ENCODE measurements at places on chromosomes 5 and 9.

- no peak for DNase-seq
These were observed 227.9 kb downstream of the SPATA31D1 start for GRCh38 chr9:82216435-82216834.

- no peak for DNase-seq
These were observed 199.8 kb upstream of the MAP3K1 start for GRCh38 chr5:56615361-56616153.

GRCh38 chr9:112852741-112853504, 37.8 kb downstream of the SLC46A2 start:
- no peak for DNase-seq

- DNase-seq, result no peak
These were observed 85.2 kb downstream of the EHMT1 start for GRCh38 chr9:137703842-137704508.

- no peak for DNase-seq
These were observed 4.1 kb downstream of the FBXW11 start for GRCh38 chr5:172002310-172002709.

- no peak for DNase-seq
These were observed 20.0 kb downstream of the KIAA1191 start for GRCh38 chr5:176341325-176342157.

DNA sequence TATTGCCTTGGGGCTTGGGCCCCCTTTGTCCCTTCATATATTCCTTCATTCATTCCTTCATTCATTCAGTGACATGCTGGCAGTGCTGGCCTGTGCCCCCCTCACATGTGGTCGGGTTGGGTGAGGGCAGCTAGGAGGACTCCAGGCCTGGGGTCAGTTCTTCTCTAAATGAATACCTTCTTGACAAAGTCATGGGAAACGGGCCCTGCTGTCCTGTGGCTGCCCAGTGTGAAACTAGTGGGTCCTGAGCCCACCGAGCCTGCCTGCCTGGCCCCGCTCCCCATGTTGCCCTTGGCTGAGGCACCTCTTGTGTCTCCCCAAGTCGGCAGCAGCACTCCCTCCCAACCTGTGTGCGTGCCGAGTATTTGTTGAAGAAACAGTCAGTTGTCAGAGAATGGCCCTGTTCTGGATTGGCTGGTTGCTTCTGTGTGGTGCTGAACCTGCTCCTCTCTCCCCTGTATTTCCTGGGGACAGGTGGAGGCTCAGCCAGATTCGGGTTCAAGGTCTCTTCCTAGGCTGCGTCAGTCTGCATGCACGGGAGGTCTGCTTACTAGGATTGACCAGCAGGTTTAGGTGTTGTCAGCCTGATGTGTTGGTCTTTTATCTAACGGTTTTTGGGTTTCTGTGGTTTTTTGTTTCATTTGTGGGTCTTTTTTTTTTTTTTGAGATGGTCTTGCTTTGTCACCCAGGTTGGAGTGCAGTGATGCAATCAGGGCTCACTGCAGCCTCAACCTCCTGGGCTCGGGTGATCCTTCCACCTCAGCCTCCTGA, 3.0 kb upstream of the CEL start:
- no peak for DNase-seq

- no peak for DNase-seq
These were observed 36.8 kb upstream of the NEK6 start for GRCh38 chr9:124220946-124221451.

- DNase-seq, result no peak
These were observed 287.3 kb upstream of the NUDT12 start for GRCh38 chr5:103849934-103850333.

DNA sequence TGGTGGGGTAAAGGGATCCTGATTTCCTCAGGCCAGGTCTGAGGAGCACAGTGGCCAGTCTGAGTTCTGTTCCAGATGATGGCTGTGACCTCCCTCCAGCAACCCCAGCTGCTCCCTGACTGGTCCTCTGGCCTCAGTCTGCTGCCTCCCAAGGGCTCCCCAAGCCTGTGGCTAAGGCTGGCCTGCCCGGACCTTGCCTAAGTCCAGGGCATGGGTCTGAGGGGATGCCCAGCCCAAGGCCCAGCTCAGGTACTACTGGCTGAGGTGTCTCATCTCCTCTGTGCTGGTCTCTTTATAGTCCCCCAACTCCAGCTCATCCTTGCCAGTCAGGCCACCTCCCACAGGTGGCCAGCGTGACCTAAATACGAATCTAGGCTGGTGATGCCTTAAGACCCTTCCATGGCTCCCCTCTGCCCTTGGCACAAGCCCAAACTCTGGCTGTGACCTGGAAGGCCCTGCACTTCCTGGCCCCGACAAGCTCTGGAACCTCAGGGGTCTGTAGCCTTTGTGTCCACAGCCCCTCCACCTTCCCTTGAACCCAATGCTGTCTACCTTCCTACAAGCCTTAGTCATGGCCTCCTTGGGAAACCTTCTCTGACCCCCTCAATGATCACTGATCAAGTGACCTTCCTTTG, 9.8 kb downstream of the KIF12 start:
- DNase-seq, result no peak

DNA sequence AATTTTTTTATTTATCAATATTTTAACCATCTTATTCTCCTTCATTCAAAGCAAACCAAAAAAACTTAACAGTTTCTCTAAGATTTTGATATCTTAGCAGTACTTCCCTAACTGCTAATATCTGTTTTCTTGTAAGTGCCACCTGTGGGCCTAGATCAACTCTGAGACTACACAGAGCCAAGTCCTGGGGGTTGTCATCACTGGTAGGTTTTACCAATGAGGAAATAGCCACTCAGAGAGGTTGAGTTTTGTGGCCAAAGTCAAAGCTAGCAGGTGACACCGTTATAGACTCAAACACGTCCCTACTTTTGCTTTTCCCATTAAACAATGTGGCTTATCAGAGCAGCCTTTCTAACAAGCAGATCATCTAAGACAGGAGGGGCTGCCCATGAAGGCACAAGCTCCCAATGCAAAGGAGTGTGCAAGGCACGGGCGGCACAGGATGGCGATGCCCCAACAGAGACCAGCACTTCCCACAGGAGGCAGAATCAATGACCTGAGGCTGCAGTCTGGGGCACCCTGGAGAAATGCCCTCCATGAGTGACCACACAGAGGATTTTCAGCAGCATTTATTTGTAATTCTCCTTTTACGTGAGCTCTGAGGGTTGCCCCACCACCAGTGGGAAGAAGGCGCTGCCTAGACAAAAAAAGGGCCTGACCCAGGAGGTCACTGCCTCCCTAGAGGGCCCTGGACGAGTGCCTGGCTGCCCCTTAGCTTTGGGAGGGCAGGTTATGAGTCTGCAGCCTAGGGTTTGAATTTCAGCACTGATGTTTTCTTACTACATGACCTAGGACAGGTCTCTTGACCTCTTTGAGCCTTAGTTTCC, 7.4 kb downstream of the TBC1D2 start:
- no peak for DNase-seq

DNA sequence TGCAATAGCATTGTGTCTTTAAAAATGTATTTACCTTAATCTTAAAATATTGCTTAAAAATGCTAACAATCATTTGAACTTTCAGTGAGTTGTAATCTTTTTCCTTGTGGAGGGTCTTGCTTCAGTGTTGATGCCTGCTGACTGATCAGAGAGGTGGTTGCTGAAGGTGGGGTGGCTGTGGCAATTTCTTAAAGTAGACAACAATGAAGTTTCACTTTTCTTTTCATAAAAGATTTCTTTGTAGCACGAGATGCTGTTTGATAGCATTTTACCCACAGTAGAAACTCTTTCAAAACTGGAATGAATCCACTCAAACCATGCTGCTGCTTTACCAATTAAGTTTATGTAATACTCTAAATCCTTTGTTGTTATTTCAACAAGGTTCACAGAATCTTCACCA, 50.8 kb downstream of the NR3C1 start:
- no peak for DNase-seq

- DNase-seq, result no peak
These were observed 433.2 kb downstream of the SEMA5A start for GRCh38 chr5:9112520-9113291.

DNA sequence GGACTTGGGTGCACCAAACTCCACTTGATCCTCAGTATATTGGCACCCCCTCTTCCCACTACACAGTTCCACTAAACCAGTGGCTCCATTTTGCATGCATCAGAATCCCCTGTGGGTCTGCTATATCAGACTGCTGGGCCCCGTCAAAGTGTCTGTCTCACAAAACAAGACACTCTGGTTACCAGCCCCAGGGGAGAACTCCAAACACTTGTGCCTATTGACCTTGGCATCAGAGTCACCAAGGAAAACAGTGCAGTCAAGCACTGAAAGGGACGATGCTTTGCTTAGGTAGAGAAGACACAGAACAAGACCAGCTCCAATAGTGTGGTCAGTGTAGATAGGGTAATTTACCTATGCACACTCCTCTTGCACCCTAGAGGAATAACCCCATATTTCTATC, 205.8 kb upstream of the RAI14 start:
- no peak for DNase-seq

DNA sequence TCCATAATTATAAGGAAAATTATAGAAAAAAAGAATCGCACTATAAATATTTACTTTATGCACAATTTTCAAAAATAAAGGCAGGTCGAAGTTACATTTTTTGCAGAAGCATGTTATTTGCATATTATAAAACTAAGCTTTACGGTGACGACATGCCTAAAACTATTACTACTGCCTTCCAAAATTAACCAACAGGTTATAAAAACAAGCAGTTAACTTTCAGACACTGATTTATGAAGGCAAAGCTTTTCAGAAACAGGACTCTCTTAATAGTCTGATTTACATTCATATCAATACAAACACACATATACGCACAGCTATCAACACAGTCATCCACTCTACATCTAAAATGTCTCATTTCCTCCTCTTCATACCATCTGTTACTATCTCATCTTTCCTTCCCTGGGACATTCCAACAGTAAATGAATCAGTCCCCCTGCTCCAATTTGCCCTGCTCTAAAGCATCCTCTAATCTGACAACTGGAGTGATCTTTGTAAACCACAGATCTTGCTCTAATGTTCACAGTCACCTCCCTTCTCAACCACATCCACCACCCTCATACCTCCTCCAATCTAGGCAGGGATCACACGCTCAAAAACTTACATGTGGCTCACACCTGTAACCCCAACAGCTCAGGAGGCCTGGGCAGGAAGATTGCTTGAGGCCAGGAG, 21.6 kb downstream of the FBXW11 start:
- no peak for DNase-seq

DNA sequence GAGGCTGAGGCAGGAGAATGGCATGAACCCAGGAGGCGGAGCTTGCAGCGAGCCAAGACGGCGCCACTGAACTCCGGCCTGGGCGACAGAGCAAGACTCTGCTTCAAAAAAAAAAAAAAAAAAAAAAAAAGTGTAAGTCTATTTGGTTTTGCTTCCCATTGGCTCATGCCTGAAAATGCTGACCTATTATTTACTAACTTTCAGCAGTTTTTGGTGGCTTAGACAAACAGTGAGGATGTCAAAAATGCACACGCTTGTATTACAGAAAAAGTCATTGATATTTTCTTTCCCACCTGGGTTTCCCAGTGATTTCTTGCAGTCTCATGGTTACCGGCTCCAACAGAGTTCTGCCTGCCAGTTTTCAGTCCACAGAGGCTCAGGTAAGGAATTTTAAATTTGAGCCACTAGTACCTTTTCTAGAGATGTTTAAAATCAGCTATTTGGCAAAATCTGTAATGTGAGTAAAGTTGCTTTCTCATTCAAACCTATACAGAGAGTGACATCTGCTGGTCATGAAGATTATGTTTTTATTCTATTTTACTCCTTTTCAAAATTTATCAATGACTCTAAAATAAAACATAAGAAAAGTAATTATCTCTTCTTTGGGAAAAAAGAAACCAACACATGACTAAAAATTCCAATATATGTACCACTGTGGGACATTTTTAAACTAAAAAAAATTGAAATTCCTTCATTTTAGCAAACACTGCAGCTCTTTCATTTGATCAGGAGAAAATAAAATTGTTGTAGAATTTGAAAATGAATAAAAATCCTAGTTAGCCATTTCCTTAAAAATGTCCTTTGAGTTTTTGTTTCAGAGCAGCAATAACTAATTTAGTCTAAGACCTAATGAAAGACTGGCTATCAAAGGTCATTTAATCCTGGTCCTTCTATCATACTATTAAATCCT, 8.8 kb downstream of the FAM200C start:
- DNase-seq, result no peak

Measured in stimulated activated CD4-positive, alpha-beta T cell treated with anti-CD3 and anti-CD28 coated beads, Interleukin-15, amount 100 ng/mL, for 48 hours (primary cell).